ENCODE measurements at places on chromosomes 12 and 14. TPM values are rescaled to one million over a fixed set of nuclear protein-coding genes. Genes with fewer than 3 reads are reported as not detected.
A peak's percentile ranks its signal among the peaks of the same experiment; 100 is the strongest.

The TIMELESS gene
- 30.9 TPM for total RNA-seq

GRCh38 chr12:59357811-59358210 is 238.0 kb upstream of the SLC16A7 start:
- no peak for DNase-seq

- DNase-seq, result no peak
Measured at GRCh38 chr12:3641428-3642018, 111.4 kb downstream of the CRACR2A start.

The KRT85 gene
- not detected for total RNA-seq

The SSTR1 gene
- total RNA-seq, result 0.50 TPM

GRCh38 chr14:53365486-53366130 is 212.5 kb upstream of the DDHD1 start:
- no peak for DNase-seq

DNA sequence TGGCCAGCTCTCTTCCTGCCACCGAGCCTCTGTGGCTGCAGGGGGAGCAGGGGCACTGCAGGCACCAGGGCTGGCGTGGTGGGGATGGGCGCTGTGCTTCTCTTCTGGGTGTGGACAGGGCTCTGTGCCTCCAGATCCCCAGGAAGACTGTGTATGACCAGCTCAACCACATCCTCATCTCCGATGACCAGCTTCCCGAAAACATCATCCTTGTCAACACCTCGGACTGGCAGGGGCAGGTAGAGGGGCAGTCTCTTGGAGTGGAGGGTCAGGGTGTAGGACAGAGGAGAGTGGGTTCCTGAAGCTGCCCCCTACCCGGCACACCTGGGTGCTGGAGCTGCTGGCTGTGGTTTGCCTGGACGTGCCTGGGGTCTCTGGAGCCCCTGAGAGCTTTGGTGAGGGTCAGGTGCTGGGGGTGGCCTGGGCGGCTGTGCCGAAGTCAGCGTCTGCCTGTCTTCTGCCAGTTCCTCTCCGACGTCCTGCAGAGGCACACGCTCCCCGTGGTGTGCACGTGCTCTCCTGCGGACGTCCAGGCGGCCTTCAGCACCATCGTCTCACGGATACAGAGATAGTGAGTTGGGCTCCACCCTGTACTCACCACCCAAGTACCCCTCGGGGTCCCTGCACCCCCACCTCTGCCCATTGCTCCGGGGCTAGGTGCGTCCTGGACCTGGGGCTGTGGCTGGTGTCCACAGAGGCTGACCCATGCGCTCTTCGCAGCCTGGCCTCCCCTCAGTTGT is 15.8 kb upstream of the TEX22 start:
- DNase-seq, result no peak

The SPTB gene
- total RNA-seq, result 1.5 TPM

The RIMBP2 gene
- total RNA-seq, result not detected

GRCh38 chr12:130796985-130797686 is 41.9 kb downstream of the STX2 start:
- DNase-seq, result no peak

The CCDC184 gene
- total RNA-seq, result not detected

- no peak for DNase-seq
Measured at GRCh38 chr12:26633591-26634210, 199.3 kb downstream of the ITPR2 start.

The MANSC1 gene
- 32.0 TPM for total RNA-seq

DNA sequence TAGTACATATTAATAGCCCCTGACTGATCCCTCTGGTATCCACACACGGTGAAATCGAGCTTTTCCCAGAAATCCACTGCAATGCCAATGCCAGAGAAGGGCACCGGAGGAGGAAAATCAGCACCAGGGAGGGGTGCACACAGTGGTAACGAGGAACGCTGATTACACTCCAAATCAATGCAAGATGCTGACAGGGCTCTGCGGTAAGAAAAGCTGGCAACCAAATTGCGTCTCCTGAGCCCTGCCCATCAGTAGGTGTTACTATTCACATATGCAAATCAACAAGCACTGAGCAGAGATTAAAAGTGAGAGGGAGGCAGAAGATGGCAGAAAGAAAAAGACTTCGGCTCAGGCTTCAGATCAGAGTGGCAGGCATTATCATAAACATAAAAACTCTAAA is 159.1 kb downstream of the RPS29 start:
- DNase-seq, result no peak

The OTOGL gene
- not detected for total RNA-seq

DNA sequence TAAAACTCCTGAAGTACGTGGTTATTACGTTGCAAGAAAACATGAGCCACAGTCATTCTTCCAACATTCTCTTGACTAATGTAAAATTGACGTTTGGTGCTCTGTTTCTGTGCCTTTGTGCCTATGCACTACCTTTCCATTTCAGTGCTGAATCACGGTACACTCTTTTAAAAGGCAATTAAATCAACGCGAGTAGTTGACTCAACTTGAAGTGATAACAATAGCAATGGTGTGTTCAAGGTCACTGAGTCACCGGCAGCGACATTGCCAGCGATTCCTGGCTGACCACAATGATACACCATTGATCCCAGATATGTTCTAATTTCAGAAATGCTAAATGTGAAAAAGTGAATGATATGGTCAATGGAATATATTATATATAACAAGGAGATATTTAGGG is 17.8 kb downstream of the AK7 start:
- peak; percentile 54 for DNase-seq

The PLA2G1B gene
- not detected for total RNA-seq

DNA sequence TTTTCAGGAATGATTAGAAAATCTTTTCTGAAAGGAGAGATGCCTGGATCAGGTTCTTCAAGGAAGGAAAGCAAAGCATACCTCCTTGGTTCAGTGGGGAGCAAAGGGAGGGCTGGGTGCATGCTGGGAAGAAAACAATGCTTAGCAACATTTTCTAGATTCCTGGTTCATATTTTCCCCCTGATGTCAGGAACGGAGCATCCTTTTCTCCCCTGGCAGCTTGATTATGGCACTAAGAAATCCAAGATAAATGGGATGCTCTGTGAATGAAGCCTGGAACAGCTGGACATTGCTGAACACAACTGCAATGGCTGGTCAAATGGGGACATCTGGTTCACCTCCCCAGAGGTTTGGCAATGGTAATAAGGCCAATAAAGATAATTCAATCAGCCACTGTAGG is 50.9 kb downstream of the KCNA5 start:
- no peak for DNase-seq

DNA sequence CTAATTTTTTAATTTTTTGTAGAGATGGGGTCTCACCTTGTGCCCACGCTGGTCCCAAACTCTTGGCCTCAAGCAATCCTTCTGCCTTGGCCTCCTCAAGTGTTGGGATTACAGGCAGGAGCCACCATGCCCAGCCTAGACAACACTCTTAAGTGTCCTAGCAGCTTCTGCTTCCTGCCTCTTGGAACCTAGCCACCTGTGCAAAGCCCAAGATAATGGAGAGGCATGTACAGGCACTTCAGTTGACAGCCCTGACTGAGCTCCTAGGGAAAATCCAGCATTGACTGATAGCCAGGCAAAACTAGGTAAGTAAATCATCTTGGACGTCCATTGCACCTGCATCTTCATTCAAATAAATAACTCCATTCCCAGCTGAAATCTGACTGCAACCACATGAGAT is 15.5 kb downstream of the COX14 start:
- DNase-seq, result no peak

GRCh38 chr12:65208964-65209654 is 39.7 kb downstream of the LEMD3 start:
- no peak for DNase-seq

DNA sequence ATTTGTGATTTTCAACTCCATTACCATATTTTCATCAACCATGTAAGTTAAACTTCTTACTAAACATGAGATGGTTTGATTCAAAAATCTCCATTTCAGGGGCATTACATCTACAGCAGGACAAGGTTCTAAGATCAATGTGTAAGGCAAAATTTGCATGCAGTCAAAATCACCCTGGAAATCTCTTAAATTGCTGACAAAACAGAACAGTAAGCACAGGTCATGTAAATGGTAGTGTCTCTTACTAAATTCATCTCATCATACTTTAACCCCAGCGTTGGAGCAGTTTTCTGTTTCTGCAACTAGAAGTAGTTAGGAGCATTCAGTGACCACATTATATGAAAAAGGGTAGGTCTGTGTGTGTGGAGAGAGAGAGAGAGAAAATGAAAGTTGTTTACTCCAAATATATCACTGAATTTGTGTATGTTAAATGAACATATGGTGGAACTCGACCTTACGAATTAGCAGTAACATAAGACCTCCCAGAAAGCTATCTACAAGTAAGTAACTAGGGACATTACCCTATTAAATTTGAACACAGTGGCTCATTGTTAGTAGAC is 227.5 kb downstream of the SSPN start:
- no peak for DNase-seq
